ENCODE measurements at places on chromosomes 7 and 10.

DNA sequence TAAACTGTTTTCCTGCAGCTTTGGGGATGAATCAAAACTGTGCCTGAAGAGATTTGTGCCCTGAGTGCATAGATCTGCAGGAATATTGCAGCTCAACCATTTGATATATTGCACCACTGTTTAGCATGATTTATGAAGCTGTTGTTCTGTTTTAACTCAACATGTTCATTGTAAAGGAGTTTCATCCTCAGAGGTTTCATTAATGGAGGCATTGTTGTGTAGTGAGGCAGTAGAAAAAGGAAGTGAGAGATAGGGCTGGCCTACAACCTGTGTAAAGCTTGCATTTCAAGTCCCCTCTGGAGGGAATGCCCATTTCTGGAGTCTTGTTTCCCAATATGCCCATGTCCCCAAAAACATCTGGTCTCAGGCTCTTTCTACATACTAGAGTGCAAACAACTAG lies 67.5 kb downstream of the DNAJC12 start:
- DNase-seq: no peak

- DNase-seq: no peak
Observed at GRCh38 chr7:76354981-76355730, 3.6 kb downstream of the YWHAG start.

DNA sequence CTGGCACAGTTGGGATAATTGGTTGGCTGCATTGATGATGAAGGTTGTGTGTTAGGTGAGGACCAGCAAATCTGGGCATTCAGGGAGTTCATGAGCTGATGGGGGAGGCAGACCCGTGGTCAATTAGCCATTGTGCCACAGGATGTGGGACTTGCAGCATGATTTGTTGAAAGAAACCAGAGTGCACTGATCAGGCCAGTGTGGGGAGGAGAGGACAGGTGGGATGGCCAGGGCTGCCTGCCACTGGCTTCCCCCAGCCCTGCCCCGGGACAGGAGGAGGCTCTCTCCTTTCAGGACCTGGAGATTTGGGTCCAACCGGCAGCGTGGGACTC lies 4.3 kb downstream of the CLIP2 start:
- no peak for DNase-seq

GRCh38 chr10:60964257-60965235 lies 20.6 kb upstream of the RHOBTB1 start:
- DNase-seq: peak; percentile 37

DNA sequence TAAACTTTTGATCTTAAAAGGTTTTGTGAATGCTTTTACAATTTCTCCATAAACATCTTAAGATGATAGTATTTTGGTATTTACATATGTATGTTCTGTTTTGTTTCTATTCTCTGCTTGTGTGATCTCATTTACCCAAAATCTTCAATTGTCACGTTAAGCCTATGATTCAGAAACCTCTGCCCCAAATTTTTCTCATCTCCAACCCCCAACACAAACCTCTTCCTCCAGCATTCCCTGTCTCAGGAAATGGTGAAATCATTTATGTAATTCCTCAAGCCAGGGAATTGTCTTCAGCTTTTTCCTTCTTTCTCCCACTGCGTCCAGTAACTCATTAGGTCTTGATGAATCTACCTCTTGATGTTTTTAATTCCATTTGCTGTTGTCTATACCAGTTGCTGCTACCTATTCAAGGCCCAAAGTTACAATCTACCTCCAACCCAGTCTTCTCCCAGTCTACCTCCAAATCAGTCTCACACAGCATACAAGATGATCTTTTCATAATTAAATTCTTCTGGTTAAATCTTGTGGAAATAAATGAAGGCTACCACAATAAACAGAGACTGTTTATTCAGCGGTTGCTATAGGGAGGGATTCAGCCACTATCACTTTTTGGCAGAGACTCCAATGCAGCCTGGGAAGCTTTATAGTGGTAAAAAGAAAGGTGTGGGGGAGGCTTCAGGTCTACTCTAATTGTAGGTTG lies 5.8 kb downstream of the CFAP69 start:
- DNase-seq: no peak

GRCh38 chr7:154841731-154842331 lies 161.1 kb downstream of the PAXIP1 start:
- DNase-seq: no peak

DNA sequence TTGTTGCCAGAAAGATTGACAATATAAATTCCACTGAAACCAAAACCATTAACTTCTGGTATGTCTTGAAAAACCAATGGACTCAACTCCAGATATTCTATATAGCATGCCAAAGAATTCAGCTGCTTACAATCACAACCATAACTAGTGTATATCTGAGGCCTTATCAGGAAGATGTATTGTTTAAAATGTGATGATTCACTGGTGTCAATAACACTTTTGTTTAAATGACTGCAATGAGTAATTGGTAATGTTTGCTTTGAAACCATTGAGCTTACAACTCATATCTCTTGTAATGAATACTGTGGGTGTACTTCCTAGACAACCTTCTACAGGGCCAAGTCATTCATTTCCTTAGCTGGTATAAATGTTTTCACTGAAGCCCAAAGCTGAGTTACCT lies 727.9 kb upstream of the KCND2 start:
- DNase-seq: no peak

DNA sequence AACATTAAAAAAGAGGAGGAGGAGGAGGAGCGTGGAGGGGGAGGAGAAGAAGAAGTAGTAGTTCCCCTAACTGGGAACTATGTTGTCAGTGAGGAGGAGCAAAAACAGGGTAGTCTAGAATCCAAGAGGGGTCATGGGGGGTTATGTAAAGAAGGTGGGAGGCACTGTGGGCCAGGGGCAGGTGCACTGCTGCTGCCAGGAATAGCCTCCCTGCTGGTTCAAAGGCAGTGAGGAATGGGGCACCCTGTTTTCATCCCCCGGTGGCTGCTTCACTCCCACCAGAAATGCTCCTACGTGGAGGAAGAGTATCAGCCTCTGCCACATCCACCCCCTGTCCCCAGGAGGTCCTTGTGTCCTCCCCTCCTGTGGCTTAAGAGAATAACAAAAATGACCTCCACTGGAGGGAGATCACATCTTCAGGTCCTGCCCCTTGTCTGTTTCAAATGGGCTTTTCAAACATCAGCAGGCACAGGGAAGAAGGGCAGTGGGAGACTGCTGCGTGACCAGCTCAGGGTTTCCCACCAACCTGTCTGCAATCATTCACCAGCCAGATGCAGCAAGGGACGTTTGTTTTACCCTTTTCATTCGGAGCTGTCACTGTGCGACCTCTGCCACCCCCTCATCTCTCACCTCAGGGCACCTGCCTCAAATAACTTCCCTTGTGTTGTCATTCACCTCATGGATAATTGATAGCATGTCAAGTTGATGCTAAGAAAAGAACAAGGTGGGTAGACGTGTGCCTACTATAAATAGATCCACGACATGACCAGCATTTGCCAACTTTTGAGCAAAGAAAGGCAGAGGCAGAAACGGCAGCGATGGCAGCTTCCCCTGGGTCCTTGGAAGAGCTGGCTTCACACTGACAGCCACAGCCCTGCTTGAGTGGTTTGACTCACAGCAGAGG lies 92.6 kb downstream of the DGKI start:
- DNase-seq: no peak

GRCh38 chr7:44693641-44694313 lies 54.9 kb upstream of the ZMIZ2 start:
- DNase-seq: no peak

- no peak for DNase-seq
Observed at GRCh38 chr7:132117181-132117580, 459.1 kb downstream of the PLXNA4 start.

DNA sequence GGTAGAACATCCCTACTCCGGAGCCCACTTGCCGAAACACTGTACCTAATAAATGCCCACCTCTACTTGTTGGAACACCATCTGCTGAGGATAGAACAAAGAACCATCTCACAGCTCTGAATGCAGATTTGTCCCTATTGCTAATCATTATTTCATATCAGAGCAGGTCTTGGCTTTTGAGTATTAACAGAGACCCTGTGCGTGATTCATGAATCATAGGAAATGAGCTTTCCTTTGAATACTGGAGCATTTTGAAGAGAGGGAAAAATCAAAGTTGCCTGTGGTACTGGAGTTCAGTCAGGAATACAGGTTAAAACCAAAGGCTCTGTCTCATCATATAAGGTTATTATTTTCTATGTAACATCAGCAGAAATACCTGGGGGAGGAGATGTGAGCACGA lies 1132.3 kb downstream of the XPNPEP1 start:
- DNase-seq: no peak

DNA sequence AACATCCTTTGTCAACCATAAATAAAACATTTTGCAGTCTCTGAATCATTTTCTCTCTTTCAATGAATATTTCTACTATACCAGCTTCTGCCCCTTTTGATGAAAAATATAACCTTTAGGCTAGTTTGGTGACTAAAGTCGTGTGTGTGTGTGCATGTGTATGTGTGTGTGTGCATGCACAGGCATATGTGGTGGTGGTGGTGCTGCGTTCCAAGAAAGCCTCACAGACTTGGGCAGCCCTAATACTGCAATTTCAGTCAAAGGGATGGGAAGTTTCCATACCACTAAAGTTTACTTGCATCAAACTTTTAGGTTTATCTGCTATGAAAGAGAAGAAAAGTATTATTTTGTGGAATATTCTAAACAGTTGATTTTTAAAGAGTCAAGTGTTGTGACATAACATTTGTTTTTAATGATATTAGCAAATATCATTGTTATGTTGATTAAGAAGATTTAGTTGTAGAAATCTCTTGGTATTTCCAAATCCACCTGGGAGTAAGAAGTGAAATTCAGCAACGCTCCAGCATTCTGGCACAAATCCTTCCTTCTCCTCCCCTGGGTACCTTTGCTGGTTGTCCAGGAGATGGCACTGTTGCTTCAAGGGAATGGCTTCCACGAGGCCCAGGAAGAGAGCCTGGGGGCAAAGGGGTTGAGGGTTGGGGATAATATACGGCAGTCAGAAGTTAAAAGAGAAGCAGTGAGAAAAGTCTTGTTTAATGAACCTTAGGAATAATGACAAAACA lies 41.5 kb downstream of the ASB4 start:
- no peak for DNase-seq

DNA sequence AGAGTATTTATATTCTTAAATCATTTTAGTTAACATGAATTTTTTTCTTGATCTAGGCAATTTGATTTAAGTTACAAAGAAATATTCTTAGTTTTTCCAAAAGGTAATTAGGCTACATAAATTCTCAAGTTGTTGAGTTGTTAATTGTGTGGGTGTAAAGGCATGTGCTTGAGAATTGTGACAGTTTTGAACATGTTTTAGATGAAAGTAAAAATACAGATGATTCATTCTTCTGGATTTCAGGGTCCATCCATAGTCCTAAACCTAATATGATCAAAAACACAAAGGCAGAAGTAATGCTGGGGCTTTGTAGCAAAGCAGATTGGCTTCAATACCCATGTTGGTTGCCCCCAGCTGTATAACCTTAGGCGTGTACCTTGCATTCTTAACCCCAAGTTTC lies 127.9 kb downstream of the CPED1 start:
- DNase-seq: no peak

GRCh38 chr7:74572301-74572979 lies 85.1 kb upstream of the GTF2I start:
- no peak for DNase-seq

- DNase-seq: no peak
Observed at GRCh38 chr7:8115547-8116402, 146.2 kb downstream of the ICA1 start.

GRCh38 chr7:467856-468545 lies 51.6 kb downstream of the PDGFA start:
- DNase-seq: no peak

DNA sequence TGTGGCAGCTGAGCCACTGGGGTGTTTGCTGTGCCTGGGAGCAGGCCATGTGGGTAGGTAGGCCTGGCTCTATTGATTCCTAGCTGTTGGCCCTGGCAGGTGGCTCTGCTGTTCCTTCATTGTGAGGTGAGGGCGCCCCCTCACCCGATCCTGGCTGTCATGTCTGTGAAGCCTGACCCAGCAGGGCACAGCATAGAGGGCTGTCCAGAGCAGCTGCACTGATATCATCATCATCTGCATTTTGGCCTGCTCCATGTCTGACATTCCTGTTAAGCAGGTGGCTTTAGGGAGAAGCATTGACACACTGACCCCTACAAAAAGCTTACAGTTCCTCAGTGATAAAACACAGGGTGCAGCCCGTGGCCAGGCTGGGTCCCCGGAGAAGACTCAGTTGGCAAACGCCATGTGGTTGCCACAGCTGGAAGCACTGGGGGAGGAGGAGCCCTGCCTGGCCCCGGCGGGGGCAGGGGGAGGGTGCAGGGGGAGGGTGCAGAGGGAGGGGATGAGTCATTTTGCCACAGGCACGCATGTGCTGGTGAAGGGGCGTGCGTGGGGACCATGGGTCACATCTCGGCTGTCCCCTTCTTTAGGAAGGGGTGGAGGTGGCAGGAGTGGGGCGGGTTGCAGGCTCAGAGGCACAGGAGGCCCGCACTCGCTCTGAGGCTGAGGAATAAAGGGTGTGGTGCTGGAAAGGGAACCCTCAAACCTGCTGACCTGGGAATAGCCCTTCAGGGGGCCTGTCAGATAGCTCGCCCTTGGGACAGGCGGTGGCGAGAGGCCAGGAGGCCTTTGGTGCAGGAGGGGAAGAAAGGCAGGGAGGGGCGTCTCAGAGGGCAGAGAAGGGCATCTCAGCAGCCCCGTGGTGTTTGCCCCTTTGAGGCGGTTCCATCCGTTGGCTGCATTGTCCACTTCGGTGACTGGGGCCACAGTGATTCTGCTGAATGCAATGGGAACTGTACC lies 31.6 kb downstream of the IKZF1 start:
- peak; percentile 88 for DNase-seq

- no peak for DNase-seq
Observed at GRCh38 chr10:130958981-130959751, 352.4 kb downstream of the TCERG1L start.

- no peak for DNase-seq
Observed at GRCh38 chr7:311131-311680, 21.2 kb downstream of the FOXL3 start.

GRCh38 chr7:138483531-138483930 lies 23.5 kb downstream of the TRIM24 start:
- no peak for DNase-seq

GRCh38 chr10:26642896-26643653 lies 54.4 kb upstream of the PDSS1 start:
- no peak for DNase-seq

DNA sequence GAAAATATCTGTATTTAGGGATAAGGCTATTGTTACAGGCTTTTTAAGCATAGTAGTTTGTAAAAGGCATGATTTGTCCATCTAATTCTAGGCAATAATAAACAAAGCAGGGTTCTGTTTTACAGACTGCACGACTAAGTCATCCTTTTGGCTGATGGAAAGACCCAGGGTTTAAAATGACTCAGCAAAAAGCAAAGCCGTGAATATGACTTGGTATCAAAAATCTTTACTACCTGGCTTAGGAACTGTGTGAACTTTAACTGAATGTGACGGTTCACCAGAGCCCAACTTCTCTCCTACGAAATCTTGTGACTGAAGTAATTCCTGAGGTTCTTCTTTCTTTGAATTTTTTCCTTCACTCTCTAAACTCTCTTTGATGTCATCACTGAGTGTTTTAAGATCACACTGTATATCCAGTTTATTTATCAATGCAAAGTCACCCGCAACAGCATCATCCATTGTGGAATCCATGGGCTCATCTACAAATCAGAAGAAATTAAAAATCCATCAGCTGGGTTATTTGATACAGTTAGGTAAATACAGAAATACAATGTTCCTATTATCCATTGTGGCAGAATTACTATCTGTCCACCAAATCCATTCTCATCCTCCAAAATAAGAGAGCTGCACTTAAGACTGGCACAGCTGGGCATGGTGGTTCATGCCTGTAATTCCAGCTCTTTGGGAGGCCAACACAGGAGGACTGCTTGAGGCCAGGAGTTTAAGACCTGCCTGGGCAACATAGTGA lies 17.0 kb downstream of the ATE1 start:
- no peak for DNase-seq

GRCh38 chr10:128298587-128298986 lies 172.4 kb upstream of the MKI67 start:
- DNase-seq: no peak

GRCh38 chr10:82621680-82622079 lies 746.7 kb downstream of the NRG3 start:
- no peak for DNase-seq

Measured in activated naive CD4-positive, alpha-beta T cell treated with Interleukin-2 at 50 U/mL for 16 hours (primary cell).